ENCODE measurements at places on chromosomes 4 and X. TPM values are rescaled to one million over a fixed set of nuclear protein-coding genes. Genes with fewer than 3 reads are reported as not detected.

Gene FAM149A
- 1.6 TPM for total RNA-seq

Gene PPP1R2C
- not detected for total RNA-seq

Gene ZXDA
- total RNA-seq, result 1.9 TPM

Gene POF1B
- total RNA-seq, result 3.3 TPM

Gene DDIT4L
- total RNA-seq, result 0.69 TPM

Gene MAB21L2
- total RNA-seq, result not detected

Gene TFDP3
- not detected for total RNA-seq

Gene WAS
- total RNA-seq, result 0.17 TPM

Gene PARM1
- 0.61 TPM for total RNA-seq

Gene IL21
- not detected for total RNA-seq

Gene CXCL1
- 16.6 TPM for total RNA-seq

Gene FGFR3
- total RNA-seq, result 2.1 TPM

Gene SRPK3
- total RNA-seq, result 0.08 TPM

Gene ZC4H2
- 2.1 TPM for total RNA-seq

Gene TMEM150C
- total RNA-seq, result 0.89 TPM

Gene CAMK2D
- total RNA-seq, result 17.7 TPM

Gene HELT
- total RNA-seq, result not detected

Gene TMPRSS11F
- total RNA-seq, result not detected

Gene SERPINA7
- not detected for total RNA-seq

Gene TRIM75
- total RNA-seq, result not detected

Gene TCP11X2
- not detected for total RNA-seq

Gene MEPE
- total RNA-seq, result not detected

Gene MAGEA9B
- 0.07 TPM for total RNA-seq

Gene CFAP299
- total RNA-seq, result not detected

Gene TSPAN6
- 37.9 TPM for total RNA-seq

Gene COX7B2
- total RNA-seq, result not detected

Gene RAB41
- not detected for total RNA-seq

Gene FAM47E
- total RNA-seq, result not detected

Gene ELOVL6
- total RNA-seq, result 24.0 TPM

Gene PABPC1L2A
- total RNA-seq, result not detected

Gene GPC4
- total RNA-seq, result 0.01 TPM

Gene C4orf54
- total RNA-seq, result not detected

Gene MTMR8
- total RNA-seq, result 0.45 TPM

Gene PF4V1
- total RNA-seq, result not detected

Gene CCDC110
- total RNA-seq, result not detected

All from A549 treated with DMSO at 1 μM for 4 hours (cell line).